ENCODE measurements at places on chromosomes 11 and 22.

DNA sequence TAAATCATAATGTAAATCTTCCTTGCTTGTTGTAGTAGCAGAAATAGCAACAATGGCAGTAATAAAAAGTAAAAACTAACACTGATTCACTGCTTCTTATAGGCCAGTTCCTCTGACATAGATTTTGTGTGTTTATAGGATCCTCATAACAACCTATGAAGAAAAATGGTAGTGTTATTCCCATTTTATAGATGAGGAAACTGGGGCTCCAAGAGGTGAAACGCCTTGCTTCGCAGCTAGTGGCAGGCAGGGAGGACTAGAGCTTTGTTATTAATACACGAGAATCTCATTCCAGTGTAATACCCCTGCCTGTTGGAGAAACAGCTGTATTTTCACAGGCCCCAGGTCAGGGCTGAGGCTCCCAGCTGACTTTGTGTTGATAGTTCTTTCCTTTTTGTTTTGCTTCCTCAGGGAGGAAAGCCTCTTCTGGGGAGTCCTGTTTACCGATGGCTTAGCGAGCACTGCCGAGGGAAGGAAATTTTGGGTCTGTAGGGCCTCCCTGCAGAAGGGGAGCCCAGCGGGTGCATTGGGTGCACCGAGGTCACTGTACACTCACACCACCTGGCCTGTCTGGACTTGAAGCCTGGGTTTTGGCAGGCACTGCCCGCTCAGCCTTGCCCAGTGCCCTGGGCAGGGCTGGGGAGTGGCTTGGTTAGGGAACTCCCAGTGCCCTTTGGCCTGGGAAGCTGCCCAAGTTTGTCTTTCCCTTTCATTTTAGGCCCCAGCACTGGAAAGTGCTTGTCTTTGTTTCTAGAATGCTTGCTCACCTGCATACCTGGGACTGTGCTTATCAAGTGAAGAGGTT is 13.5 kb downstream of the KIAA1671 start:
- DNase-seq = no peak

DNA sequence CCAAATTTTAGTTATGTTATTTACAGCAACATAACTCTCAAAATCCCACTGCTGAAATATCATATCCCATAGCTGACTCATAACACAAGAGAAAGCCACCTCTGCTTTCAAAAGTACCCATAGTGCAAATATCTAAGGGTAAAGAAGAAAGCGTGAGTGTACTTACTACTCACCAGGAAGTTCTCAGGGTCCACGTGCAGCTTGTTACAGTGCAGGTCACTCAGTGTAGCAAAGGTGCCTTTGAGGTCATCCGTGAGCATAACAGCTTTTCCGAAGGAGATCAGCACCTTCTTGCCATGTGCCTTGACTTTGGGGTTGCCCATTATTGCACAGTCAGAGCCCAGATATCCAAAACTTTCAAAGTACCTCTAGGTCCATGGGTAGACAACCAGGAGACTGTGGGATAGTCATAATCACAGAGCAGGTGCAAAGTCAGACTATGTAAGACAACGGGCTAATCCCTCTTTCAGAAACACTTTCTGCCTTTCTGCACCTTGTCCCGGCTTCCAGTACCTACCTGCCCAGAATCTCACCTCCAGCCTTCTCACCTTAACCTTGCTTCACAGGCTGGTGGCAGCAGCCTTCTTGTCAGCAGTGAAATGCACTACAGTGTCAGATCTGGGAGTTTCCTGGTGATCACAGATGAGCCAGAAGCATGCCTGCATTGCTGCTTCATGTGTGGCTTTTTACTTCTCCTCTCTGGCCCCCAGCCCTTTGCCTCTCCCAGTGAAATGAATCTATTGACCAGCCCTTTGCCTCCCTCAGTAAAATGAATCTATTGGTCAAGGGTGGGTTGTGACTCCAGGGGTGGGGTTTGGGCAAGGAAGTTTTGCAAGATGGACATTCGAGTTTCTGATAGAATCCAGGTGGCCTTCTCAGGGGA is 6.5 kb downstream of the HBG1 start:
- DNase-seq = no peak

DNA sequence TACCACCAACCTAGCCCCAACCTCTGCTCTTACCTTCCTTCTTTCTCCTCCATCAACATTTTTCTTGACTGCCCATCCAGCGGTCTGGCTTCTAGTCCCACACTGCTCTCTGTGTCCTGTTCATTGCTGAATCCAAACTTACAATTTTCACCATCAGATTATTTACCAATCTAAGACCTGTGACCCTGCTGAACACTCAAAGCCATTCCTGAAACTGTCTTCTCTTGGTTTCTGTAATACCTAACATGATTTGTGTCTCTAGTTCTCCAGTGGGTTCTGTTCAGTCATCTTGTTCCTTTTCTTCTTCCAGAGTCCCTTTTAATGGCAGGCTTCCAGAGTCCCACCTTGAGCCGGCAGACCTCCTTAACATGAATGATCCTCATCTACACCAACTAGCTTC is 24.1 kb downstream of the RRAS2 start:
- no peak for DNase-seq

- no peak for DNase-seq
These were observed 55.2 kb downstream of the PPFIBP2 start for GRCh38 chr11:7569044-7569443.

- no peak for DNase-seq
These were observed 138.3 kb downstream of the MPPED1 start for GRCh38 chr22:43550024-43550620.

DNA sequence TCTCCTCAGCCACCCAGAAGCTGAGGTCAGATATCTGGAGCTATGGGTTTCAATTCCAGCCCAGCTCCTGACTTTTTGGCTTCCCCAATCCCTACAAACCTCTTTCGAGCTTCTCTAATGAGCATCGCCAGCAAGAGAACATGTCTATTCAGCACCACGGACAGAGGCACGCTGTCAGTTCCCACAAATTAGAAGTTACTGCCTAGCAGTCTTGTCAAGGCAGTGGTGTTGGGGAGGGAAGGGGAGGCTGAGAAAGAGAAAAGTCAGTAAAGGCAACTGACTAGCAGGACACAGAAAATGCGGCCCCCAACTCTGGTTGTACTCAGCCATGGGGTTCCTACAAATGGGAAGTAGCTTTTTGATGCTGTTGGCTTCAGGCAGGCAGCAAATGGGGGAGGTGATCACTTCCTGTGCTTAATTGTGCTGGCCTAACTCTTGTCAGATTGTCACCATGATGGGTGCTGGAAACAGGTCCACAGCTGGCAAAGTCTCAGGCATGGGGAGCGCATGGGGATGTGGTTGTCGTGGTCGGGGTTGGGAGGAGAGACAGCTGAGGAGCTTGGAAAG is 205.9 kb downstream of the ST3GAL4 start:
- no peak for DNase-seq

DNA sequence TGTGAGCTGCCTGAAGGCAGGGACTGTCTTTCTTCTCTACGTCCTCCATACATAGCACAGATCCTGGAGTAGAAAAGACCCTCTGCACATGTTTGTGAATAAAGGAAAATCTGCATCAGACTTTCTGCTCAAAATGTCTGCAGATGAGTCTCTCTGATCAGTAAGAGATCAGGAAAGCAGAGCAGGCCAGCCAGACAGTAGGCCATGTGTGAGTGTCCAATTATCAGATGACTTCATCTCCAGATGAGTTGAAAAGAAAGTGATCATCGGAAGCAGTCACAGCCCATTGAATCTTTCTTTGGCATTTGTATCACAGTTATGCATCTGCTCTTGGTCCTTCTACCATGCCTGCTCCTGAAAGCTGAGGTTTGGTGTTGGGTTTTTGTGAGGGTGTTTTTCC is 298.7 kb upstream of the NCAM1 start:
- no peak for DNase-seq

DNA sequence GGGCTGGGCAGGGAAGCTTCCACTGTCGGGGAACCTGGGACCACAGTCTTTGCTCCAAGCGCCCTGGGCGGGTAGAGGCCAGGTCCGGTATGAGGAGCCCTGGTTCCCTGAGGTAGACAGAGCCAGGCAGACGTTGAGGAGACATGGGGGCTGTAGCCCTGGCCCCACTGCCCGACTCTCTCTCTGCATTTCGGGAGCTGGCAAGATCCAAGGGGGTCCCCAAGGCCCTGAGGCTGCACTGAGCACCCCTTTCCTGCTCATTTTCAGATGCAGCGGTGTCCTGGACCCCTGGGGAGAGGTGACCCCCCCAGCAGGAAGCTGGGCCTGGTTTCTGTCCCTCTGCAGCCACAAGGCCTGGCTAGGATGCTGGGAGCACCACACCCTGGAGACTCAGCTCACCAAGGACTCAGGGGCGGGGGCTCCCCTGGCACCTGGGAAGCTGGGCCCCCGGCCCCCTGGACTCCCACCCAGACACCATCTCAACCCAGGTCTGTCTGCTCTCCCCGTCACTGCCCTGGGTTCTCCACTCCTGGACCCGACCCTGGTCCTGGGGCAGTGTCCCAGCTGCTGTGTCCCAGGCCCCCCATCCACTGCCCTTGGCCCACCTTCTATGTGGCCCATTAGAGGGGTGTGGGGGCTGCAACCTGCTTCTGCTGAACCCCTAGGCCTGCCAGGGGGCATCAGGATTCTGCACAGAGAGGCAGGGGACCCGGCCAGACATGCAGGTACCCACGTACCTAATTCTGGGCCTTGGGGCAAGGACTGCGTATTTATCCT is 15.0 kb upstream of the MUC6 start:
- no peak for DNase-seq

DNA sequence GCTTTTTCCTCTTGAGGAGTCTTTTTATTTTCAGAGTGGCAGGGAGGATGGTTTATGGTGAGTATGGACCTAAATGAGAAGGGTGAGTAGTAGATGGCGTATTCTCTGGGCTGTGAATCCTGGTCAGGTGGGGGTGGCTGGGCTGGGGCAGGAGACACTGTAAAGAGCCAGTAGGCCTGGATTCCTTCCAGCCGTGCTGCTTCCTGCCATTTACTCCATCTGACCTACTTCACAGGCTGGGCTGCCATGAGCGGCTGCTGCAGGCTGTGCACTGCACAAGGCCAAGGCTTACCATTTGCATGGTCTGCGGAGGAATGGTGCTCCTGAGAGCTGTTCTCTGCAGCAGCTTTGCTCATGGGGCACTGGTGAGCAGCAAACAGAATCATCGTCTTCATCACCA is 297.6 kb downstream of the KIRREL3 start:
- DNase-seq = no peak

GRCh38 chr11:110894224-110894623 is 182.0 kb upstream of the ARHGAP20 start:
- DNase-seq = no peak

DNA sequence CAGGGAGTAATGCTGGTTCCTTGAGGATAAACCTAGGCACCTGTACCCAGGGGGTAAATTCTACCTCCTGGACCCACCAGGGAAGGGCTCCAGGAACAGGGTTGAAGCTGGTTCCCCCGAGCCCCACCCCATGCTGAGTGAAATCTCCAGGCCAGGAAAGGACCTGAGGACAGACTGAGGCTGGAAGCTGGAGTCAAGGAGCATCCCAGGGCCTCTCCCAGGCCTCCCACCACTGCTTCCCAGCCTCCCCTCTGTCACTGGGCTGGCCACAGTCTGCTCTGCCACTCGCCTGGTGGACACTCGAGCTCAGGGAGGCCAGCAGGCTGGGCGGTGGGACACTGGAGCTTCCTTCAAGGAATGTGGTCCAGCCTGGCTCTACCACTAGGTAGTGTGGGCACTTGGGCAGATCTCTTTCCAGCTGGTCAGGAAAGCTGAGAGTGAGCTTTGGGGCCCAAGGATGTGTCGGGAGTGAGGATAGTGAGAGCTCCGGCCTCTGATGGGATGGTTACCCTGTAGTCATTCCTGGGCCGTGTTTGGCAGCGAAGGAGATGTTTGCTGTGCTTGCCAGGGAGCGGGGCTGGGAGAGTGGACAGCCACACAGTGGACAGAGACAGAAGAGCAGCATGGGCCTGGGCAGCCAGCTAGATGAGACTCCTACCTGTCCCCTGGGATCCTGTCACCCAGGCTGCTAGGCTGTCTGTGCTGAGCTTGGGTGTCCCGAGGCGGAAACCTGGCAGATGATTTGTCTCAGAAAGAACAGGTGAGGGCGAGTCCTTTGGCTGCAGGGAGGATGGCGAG is 3.4 kb downstream of the OVOL1 start:
- DNase-seq = no peak

- DNase-seq = no peak
These were observed 30.9 kb upstream of the CREB3L1 start for GRCh38 chr11:46246521-46246920.

- no peak for DNase-seq
These were observed 406.8 kb downstream of the ETS1 start for GRCh38 chr11:128180441-128181087.

- DNase-seq = peak; percentile 19
These were observed 38.2 kb downstream of the BRD1 start for GRCh38 chr22:49789289-49790141.

- DNase-seq = no peak
These were observed 465.3 kb upstream of the ARHGAP42 start for GRCh38 chr11:100221791-100222190.

GRCh38 chr11:394034-394857 is at the start of gene PKP3:
Gene PKP3, plus strand, starts transcription at chr11:394209. Its CDS starts 84 bp downstream, at chr11:394293.
- DNase-seq = no peak

GRCh38 chr11:81990659-81991443 is 742.8 kb downstream of the FAM181B start:
- DNase-seq = no peak

GRCh38 chr22:40178417-40179409 is 988 bp downstream of the TNRC6B start:
- no peak for DNase-seq

- no peak for DNase-seq
These were observed 27.4 kb downstream of the MOB2 start for GRCh38 chr11:1459219-1459575.

- no peak for DNase-seq
These were observed 647.2 kb downstream of the NELL1 start for GRCh38 chr11:21316591-21316990.

- no peak for DNase-seq
These were observed 295.4 kb downstream of the CADM1 start for GRCh38 chr11:115208808-115209259.

DNA sequence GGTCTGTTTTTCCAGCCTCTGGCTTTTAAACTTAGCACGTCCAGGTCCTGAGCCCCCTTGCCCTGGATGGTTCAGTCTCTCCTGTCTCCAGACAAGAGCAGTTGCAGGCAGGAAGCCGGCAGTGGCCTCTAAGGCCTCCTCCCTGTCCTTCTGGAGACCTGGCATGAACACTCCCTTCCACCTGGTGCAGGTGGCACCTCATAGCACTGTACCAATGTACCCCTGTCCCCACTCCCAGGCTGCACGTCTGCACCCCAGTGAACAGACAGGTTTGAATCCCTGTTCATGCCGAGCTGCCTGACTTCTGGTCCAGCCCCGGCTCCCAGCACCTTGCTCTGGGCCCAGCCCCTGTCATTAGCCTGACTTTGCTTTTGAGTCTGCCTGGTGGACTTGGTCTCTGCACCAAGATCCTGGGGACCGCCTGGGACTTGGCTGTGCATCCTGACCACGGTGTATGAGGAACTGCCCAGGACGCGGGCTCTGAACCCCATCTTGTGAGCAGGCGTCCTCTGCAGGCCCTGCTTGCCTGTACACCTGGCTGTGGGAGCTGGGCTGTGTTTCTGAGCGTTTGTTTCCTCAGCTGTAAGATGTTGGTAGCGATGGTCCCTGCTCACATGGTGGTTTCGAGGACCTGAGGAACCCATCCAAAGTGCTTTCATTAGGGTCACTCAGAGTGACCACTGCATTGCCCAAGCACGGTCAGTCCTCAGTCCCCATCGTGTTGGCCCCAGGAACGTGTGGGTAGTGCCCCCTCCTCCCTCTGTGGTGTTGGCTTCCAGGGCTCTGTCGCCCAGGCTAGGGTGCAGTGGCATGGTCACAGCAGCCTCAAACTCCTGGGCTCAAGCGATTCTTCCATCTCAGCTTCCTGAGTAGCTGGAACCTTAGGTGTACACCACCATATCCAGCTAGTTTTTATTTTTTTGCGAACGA is 75.0 kb upstream of the SHANK2 start:
- DNase-seq = no peak

- DNase-seq = no peak
These were observed 13.4 kb upstream of the COMT start for GRCh38 chr22:19928207-19928606.

GRCh38 chr11:28123151-28123581 is 15.0 kb downstream of the METTL15 start:
- DNase-seq = no peak
